ENCODE measurements at places on chromosomes 1 and 21.

GRCh38 chr21:18161841-18162240, 82.8 kb upstream of the CHODL start:
- DNase-seq, result no peak

DNA sequence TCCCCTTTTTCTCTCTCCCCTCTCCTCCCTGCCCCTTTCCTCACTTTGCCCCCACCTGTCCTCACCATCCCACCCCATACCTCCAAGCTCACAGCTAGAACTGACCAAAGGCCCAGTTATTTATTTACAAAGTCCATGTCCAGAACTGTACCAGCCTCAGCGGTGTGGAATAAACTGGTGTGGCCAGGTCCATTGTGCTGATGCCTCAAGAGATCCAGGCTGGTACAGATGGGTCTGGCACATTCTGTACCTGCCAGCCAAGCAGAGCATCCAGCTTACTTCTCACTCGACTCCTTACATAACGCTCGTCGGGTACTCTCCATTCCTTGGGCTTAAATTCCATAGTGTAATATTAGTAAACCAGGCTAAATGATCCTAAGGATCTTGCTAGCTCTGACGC, 11.8 kb downstream of the PDZK1IP1 start:
- no peak for DNase-seq

DNA sequence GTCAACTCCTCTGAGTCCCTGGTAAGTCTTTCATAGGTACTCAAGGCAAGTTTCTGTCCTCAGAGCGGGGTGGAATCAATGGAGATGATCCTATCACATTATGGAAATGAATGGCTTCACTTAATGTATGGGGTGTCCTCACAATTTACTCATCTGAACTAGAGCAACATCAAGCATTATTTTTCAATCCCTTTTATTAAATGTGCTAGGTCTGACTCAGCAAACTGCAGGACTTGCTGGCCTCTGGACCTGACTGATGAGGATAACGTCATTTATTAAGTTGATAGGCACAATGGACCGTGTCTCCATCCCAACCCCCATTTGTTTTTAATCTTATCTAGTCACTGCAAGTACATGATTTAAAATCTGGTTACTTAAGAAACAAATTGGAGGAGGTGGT, 259.2 kb downstream of the NUF2 start:
- no peak for DNase-seq

- no peak for DNase-seq
Measured at GRCh38 chr1:23566304-23566703, 7.0 kb upstream of the ID3 start.

GRCh38 chr21:43818685-43819084, 29.3 kb downstream of the RRP1 start:
- no peak for DNase-seq

GRCh38 chr1:36160949-36161485, 5.1 kb downstream of the MAP7D1 start:
- no peak for DNase-seq

DNA sequence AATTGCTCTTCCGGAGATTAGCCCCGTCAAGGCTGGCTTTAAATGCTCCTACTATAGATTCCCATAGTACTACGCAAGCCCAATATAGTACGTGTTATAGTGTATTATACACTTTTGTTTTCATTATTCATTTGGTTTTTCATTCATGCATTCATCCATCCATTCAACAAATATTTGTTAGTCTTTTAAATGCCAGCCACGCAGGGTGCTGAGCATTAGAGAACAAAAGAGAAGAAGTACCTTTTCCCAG, 513 bp upstream of the RAB3GAP2 start:
- DNase-seq, result no peak

GRCh38 chr1:203661572-203661971, 34.9 kb downstream of the ATP2B4 start:
- no peak for DNase-seq
